ENCODE measurements at places on chromosomes 16 and 17.

- DNase-seq: no peak
Measured at GRCh38 chr17:16987830-16988601, 16.1 kb upstream of the TNFRSF13B start.

DNA sequence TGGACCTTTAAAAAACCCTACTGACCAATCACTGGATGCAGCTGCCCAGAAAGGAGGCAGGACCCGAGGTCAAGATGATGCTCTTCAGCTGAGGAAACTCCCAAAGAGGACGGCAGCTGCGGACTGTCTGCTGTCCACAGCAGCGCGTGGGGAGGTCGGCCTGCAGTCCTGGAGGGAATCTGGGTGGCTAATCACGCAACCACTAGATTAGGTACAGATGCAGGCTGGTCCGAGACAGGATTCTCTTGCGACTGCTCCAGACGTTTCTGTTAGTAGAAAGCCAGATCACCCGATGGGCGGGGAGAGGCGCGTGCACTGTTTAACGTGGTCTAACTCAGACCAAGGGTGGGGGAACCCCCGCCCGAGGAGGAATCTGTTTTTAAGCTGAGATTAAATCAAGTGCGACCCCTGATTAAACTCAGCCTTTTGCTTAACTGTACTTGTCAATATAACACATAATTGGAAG lies 8.8 kb downstream of the CTRB2 start:
- no peak for DNase-seq

DNA sequence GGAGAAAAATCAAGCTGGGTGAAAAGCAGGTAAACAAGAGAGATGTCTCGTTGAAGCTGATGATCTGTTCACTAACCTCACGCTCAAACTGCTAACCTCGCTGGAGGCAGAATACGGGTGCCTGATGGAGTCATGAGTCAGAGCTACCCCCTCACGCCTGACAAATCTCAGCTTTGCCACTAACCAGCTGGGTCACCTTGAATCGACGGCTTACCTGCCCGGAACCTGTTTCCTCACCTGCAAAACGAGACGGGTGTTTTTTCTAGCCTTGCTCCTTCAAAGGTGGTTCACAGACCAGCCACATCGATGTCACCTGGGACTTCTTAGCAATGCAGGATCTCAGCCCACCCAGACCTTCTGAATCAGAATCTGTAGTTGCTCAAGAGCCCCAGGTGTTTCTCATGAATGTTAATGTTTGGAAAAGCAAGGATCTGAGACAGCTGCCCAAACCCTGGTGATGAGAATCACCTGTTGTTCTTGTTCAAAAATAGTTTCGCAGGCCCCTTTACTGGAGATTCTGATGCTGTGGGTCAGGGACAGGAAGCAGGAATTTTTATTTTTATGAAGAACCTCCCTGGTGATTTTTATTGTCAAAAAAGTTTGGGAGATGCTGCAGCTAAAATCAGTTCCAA lies 56.9 kb downstream of the MARCHF10 start:
- DNase-seq: no peak

DNA sequence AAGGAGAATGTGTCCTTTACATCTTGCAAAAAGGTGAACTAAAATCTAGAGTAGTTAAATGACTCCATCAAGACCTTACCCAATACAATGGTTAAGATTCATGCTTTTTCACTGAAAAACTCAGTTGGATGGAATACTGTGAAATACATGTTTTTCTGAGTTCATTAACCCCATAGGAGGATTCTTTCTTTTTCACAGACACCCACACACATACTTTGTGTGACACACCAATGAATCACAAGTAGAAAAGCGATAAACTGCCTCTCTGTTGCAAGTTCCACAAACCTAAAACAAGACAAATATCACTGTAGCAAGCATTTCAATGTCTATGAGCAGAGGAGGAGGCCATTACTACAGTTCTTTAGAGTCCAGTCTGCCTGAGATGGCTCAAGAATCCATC lies 258.8 kb upstream of the CDH5 start:
- no peak for DNase-seq

DNA sequence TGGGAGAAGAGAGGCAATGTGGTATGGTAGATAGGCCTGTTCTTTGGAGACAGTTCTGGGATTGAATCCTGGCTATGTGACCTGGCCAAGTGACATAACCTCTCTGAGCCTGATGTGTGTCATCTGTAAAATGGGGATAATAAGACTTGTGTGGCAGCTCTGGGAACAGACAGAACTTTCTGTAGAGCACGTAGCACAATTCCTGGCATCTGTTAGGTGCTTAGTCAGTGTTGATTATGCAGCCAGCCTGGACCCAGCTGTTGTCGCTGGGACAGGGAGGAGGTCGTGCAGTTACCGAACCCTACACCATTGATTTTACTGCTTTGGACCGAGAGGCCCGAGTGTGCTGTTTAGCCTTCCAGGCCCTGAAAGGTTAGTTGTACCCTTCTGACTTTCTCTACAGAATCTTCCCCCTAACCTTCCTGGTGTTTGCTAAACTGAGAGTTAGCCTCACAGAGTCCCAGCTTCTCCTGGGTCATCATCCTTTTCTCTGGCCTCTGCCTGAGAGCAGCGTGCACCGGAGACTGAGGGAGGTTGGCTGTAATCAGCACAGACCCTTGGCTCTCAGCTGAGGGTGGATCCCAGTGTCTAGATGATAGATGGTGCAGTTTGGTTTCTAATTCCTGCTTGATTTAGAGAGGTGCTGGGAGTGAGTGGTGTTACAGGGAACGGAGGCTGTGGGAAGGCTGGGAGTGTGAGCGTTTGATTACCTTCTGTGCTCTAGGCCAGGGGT lies 31.9 kb downstream of the MSI2 start:
- DNase-seq: no peak

DNA sequence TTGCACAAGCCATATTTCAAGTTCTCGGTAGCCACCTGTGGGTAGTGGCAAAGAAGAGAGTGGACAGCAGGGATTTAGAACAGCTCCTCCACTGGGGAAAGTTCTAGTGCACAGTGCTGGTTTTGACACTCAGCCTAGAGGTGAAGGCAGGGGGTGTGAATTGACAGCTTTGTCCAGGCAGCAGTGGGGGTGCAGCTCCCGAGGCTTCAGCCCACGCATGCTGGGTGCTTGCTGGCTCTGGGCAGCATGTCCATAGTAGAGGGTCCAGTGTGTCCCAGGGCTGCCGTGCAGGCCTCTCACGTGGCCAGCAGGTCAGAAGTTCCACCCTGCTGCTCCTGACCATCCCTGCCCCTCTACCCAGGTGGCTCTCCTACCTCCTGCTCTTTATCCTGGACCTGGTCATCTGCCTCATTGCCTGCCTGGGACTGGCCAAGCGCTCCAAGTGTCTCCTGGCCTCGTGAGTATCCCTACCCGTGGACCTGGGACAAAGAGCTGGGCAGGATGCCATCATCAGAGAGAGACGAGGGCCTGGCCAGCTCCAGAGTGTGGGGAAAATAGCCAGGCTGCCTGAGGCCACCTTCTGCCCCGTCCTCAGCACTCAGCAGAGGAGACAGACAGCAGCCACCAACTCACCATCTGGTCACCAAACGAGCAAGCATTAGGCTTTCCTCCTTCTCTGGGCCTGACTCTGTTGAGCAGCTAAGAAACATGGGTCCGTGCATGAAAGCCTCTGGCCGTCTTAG lies 29.8 kb downstream of the TTYH2 start:
- DNase-seq: no peak

- no peak for DNase-seq
Measured at GRCh38 chr17:36858119-36859002, 78.9 kb upstream of the LHX1 start.

GRCh38 chr17:55347341-55347740 lies 74.3 kb downstream of the MMD start:
- DNase-seq: no peak

- no peak for DNase-seq
Measured at GRCh38 chr17:29582772-29583171, 6.7 kb downstream of the GIT1 start.

DNA sequence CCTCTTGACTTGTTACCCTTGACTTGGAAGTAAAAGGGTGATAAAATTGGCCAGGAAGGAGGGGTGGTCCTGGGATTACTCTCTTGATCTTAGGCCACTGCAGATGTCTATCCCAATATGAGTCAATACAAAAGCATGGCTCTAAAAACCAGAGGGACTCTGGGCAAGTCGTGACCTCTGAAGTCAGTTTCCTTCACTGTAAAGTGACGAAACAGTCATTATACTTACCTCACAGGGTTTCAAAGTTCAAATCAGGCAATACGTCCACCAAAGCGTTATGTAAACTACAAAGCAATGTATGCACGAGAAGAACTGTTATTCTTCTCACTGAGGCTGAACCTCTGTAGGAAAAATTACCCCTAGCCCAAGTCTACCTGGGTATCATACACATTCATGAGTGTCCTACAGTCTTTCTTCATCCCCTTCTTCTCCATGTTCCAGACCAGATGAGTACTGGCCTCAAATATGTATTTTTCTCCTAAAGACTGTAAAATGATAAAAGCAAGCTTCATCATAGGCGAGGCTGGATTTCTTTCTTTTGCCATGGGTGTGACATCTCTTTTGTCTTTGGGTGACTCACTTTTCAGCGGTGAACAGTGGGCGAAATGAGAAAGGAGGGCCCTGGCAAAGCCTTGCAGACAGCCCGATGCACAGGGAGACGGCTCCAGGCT lies 34.5 kb upstream of the CLEC18B start:
- DNase-seq: no peak

DNA sequence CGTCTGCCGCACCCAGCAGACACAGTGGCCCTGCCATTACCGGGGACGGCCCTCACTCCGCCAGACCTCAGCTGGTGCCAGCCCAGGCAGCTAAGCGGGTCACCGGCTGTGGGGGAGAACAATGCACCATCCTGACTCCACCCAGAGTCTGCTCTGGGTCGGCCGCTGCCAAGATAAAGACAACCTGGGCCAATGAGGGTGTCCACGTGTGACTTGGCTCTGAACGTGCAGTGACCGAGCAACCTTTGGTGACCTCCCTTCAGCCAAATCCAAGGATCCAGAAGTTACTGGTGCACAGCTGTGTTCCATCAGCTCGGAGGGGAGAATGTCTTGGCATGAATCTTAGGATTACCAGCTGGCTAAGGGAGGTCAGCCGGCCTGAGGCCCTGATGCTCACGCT lies 155.9 kb downstream of the NTN1 start:
- DNase-seq: no peak

- no peak for DNase-seq
Measured at GRCh38 chr17:13513039-13513405, 88.7 kb downstream of the HS3ST3A1 start.

DNA sequence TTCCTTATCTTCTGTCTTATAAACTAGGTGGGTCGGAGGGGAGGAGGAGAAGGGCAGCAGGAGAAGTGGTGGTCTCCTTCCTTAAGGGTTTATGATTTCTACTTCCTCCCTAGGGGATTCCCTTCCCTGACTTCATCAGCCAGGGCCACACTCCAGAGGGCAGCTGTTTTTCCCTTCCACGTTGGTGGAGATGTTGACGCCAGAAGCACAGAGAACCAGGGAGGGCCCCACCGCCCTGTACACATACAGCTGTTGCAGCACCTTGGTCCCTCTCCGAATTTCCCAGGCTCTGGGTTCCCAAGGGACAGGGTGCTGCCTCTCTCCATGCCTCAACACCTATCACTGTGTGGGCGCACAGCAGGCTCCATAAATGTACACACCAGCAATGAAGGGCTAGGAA lies 5.6 kb upstream of the SLC6A4 start:
- DNase-seq: no peak

DNA sequence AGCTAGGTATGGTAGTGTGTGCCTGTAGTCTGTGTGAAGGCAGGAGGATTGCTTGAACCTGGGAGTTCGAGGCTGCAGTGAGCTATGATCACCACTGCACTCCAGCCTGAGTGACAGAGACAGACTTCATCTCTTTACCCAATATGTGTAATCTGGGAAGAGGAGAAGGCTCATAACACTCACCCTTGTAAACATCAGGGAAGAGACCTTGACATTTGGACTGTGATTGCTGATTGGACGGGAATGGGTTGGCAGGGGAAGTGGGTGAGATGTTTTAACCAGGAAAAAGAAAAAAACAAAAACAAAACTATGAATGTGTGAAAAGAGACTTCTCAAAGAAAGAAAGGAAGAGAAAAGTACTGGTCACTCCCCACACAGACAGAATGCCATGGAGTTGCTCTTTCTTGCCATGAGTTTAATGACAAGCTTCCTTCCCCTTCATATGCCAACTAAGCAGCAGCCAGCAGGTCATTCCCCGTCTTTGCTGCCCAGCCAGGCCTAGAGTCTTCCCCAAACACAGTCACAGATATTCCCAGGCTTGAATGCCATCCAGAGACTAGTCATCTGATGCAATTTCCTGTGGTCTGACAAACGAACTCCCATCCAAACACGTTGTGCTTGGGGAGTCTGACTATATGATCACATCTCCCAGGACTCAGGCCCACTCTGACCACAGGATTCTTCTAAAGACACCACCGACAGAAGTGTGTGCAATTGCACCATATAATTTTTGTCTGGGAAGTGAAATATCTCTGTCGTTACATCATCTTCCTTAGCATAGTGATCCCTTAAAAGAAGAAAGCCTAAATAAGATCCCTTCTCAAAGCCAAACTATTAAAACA lies 3.6 kb upstream of the XAF1 start:
- no peak for DNase-seq

DNA sequence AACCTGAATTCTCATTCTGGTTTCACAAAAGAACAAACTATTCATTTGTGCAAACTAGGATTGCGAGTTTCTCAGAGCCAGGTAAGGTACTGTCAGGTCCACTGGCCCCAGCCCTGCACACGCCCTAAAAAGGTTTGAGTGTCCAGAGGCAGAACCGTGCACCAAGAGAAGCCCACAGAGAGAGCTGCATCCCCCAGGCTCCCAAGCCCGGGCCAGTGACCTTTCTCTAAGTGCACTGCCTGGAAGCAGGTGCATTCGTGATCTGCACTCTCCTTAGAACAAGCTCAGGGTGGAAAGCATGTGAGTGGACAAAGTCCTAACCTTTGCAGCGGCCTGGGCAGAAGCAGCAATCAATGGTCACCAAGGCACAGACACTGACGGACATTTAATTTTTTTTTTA lies 26.8 kb downstream of the MEAK7 start:
- no peak for DNase-seq

DNA sequence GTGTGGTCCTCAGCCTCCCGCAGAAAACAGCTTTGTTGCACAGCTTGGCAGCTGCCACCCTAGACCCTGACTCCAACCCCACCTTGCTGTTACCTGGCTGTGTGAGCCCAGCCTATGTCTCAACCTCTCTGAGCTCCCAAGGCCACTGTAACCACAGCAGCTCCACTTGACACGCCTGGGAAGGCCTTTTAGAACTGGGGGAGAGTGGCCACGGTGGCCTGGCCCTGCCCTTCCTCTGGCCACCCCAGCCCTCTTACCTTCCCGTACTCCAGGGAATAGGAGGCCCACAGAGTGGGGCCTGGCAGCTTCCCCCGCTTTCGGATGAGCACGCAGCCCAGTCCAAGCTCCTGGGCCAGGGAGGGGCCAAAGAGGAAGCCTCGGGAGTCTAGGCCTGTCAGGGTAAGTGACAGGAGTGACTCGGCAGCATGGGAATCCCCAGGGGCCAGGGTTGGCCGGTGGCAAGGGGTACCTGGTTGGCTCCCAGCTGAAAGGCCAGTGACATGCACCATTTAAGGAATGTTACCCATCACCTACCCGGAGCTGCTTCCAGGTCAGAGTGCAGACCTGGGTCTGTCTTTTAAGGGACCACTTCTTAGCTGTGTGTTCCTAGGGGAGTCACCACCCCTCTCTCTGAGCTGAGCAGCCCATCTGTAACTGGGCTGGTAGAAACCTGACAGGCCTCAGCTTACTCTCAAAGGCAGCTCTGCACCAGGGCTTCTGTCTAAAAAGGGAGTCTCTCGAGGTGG lies 1.4 kb downstream of the APRT start:
- no peak for DNase-seq

- no peak for DNase-seq
Measured at GRCh38 chr16:19883296-19883965, 1.2 kb downstream of the GPRC5B start.

GRCh38 chr16:73527187-73527586 lies 479.3 kb upstream of the ZFHX3 start:
- no peak for DNase-seq

Data from T-helper 9 cell (primary cell).